Renal cortex interstitium (tissue), 15 donors: ENCODE measurements at places on chromosomes 12 and 14.

DNA sequence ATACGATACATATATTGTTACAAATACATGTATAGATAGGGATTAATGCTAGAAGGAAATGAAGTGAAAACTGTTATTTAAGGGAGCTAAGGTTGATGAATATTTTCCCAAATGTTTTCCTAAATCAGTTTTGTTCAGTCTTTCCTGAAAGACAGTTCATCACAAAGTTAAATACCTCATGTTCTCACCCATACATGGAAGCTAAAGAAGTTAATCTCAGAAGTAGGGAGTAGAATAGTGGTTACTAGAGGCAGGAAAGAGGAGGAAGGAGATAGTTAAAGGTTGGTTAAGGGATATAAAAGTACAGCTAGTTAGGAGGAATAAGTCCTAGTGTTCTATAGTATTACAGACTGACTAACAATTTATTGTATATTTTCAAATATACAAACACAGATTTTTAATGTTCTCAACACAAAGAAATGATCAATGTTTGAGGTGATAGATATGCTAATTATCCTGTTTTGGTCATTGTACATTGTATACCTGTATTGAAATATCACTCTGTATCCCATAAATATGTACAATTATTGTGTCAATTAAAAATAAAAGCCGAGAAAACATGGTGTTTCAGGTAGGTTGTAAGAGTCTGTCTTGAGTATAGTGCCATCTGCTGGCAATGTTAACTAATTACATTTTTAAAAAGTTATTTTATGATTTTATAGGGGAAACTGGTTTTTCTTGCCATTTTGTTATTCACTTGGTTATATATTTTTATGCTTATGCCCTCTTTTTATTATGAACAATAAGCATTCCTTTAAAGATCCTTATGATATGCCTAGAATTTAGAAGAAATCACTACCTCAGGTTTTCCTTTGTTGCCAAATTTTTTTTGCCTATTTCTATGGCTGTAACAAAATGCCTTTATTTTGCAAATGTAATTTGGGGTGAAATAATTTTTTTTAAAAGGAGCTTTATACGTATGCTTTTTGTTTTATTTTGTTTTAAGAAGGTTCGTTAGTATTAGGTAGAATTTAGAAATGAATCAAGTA lies 26.9 kb downstream of the ZDHHC17 start:
- no peak for DNase-seq

DNA sequence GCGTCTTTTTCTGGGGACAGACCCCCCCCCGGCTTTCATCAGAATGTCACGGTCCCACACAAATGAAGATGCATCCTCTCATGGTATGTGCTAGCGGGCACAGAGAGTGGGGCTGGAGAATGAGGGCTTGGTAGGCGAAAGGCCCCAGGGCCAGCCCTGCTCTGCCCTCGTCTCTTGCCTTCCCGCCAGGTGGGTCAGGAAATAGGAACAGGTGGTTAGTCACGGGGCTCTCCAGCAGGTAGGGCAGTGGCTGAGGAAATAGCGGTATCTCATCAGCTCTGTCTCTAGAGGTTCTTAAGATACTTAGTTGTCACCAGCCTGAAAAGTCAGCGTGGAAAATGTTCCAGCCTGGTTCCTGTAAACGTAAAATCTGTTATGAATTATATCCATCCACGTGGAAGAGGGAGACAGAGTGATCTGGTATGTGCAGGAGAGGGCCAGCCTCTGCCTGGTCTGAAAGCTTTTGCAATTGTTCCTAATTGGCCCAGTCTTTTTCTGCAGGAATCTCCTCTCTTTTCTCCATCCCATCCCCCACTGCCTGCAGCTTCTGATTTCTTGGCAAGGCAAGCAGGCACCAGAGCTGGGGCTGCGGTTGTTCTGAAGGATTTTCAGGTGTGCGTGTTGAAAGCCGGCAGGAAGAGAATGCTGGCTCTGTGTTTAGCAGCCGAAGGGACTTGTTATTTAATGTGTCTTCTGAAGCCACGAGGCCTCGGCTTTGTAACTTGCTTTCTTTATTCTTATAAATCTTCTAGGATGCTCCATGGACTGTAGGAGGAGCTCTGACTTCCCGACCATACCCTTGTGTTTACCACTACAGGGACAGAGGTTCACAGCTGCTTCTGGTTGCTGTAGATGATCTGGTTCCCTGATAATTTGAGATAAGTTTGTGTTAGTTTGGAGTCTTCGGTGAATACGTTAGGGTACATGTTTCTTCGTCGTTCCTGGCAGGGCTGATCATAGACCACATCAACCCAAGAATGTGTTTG lies 131.1 kb downstream of the CACNA1C start:
- no peak for DNase-seq

DNA sequence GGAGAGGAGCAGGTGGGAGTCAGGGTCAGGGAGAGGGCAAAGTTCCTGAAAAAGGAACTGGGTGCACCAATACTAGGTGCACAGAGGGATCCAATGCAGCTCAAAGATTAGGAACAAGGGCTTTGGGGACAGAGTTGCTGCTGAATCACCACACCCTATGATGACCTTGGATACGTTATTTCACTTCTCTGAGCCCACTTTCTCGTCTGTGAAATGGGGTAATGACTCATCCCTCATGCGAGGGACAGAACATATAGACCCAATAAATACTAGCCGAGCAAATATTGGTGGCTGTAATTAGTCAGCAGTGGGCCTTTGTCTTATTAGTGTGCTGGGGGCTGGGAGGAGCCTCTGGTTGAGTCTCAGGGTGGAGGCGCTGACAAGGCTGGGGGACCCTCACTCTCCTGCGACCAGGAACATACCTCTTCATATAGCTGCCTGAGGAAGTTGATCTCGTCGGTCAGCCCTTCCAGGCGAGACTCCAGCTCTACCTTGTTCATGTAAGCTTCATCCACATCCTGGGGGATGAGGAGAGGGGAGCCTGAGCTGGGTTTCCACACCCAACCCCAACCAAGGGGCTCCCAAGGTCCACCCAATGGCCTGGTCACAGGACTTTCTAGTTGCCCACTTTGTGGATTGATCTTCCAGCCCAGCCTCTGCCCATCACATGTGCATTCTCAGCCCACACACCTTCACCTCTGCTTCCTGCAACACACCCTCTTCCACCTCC lies 4.5 kb downstream of the KRT8 start:
- no peak for DNase-seq

DNA sequence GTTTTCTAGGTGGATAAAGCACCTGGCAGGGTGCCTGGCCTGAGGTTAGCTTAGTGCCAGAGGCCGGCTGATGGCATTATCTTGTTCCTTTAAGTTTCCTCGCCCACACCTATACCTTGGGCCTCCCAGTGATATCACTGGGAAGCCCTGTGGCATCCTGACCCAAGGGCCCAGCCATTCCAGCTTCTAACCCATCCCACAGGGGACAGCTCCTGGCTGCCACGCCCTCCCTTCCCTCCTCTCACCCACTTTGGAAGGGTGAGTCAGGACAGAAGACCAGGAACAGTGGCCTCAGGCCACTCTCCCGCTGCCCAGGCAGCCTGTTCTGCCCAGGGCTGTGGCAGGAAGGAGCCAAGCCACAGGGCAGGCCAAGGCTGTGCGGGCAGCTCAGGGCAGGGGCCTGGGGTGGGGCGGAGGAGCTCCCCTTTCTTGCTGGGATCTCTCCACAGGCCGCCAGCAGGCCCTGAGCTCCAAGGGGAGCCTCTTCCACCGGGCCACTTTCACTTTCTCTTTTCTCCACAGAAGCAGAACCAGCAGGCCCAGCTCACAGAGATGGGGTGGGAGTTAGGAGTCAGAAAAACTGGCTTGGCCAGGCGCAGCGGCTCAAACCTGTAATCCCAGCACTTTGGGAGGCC lies 75.1 kb downstream of the IRF2BPL start:
- DNase-seq: no peak

DNA sequence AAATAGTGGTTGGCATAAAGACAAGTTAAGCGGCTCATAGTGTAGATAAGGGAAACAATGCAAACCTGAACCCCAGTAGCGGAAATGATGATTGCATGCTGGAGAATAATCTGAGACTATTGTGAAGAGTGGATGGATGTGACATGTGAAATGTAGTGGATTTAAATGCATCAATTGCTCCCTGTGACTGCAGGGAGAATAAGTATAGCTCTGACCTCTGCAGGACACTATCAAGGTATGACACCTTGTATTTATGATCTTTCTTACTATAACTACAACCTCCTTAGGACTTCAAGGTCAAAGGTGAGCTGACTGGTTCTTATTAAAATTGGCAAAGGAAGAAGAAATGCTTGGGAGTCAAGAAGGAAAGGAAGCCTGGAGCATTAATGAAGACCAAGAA lies 285.6 kb downstream of the GRIN2B start:
- no peak for DNase-seq

- DNase-seq: no peak
Observed at GRCh38 chr12:64039281-64039871, 182.7 kb downstream of the KICS2 start.

- DNase-seq: no peak
Observed at GRCh38 chr14:45181806-45182205, 46.1 kb downstream of the FANCM start.

DNA sequence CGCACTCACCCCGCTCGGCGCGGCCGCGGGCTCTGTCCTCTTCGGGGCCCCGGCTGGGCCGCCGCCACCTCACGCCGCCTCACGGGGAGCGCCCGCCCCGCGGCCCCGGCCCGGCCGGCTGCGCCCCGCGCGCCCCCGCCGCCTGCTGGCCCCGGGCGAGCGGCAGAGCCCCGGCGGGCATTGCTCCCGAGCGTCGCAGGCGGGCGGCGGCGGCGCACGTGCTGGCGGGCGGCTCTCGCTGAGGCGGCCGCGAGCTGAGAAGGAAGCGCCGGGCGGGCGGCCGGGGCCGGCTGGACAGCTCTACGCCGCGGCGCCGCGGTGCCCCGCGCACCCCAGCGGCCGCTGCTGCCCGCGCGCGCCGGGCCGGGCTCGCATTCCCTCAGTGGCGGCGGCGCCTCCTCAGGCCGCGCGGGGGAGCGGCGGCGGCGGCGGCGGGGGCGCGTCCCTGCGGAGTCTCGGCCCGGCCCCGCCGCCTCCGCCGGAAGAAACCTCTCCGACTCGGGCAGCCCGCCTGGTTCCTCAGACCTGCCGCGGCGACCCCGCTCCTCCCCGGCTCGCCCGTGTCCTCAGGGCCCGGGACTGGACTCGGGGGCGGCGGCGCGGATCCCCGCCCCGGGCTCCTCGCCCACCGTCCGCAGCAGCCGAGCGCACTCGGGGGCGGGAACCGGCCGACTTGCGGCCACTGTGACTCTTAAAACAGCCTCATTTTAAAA lies at the start of gene PITPNM2:
Gene PITPNM2, minus strand, starts transcription at position 347 of the 713 bp plus-strand sequence. CDS start 116,500 bp downstream, outside the sequence.
- DNase-seq: no peak

- no peak for DNase-seq
Observed at GRCh38 chr14:77638771-77639171, 22.3 kb upstream of the SPTLC2 start.

GRCh38 chr12:122795807-122796206 lies 21.4 kb downstream of the CCDC62 start:
- no peak for DNase-seq

DNA sequence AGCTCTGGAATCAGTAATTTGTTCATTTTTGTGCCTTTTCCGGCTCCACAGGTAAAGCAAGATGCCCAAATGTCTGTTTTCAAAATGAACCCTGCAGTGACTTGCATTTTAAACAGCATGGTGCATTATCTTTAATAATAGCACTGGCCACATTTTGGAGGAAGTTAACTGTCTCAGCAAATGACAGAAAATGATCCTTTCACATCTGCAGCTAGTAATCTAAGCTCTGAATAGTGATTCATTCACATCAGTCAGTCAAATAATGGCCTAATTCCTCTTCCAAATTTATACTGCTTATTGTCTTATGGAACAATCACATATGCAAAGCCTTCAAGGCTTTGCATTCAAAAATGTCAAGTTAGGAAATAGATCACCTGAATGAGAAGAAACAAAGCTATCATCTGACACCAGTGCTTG lies 75.6 kb downstream of the PPM1H start:
- no peak for DNase-seq

GRCh38 chr12:93005928-93006392 lies 76.9 kb upstream of the EEA1 start:
- no peak for DNase-seq

DNA sequence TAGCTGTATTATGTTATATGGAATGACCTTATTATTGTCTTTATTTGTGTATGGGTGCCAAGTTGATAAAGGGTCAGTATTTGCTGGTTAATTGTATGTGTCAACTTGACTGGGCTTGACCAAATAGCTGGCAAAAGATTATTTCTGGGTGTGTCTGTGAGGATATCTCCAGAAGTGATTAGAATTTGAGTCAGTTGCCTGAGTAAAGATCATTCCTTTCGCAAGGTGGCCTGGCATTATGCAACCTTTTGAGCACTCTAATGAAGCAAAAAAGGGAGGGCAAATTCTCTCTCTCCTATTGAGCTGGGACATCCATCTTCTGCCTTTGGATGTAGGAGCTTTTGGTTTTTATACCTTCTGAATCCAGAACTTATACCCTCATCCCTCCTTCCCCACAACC lies 82.2 kb downstream of the ATXN7L3B start:
- DNase-seq: no peak

GRCh38 chr14:23559010-23559925 lies 3.2 kb downstream of the THTPA start:
- DNase-seq: no peak

DNA sequence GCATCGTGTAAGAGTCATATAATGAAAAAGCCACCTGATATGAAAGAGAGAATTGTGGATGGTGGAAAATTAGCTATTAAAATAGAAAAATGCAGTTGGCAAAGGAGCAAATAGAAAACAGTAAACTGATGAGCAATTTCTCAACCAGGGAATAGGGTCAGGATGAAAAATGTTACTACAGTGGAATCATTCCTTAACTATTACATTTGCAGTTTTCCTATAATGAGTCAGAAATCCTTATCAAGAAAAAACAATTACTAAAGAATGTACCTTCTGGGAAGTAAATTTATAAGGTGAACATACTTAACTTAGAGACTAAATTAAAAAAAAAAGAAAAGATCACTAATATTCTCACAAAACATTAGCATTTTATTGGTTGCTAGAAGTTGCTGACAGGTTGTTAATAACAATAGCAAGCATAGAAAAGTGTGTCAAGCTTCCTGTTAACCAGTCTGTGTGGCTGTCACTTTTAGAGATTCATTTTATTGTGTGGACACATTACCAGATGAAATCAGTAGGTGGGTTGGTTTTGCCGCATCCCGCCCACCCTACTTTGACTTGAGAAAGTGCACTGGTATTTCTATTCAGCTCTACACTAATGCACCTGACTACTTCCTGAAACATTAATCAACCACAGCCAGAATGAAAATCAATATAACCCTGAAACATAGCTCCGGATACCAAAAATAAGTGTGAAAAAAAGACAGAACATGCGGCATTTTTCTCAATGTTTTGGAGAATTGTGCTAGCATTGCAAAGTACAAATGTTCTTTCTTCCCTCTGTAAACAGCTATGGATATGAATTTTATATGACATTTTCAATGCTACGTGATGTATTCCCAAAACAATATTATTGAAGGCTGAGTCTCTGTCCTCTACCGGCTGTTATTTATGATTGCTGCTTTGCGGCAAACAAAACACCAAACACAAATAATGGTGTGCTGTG lies 576.7 kb downstream of the SLC16A7 start:
- no peak for DNase-seq

DNA sequence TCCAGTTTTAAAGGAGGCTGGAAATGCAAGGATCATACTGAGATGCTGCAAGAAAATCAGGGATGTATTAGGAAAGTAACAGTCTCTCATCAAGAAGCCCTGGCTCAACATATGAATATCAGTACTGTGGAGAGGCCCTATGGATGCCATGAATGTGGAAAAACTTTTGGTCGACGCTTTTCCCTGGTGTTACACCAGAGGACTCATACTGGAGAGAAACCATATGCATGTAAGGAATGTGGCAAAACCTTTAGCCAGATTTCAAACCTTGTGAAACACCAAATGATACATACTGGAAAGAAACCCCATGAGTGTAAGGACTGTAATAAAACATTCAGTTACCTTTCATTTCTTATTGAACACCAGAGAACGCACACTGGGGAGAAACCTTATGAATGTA lies 24.5 kb downstream of the ZNF891 start:
- no peak for DNase-seq

GRCh38 chr12:110575326-110575725 lies 7.8 kb downstream of the PPTC7 start:
- DNase-seq: no peak
